ENCODE measurements at places on chromosomes 3 and 15.

DNA sequence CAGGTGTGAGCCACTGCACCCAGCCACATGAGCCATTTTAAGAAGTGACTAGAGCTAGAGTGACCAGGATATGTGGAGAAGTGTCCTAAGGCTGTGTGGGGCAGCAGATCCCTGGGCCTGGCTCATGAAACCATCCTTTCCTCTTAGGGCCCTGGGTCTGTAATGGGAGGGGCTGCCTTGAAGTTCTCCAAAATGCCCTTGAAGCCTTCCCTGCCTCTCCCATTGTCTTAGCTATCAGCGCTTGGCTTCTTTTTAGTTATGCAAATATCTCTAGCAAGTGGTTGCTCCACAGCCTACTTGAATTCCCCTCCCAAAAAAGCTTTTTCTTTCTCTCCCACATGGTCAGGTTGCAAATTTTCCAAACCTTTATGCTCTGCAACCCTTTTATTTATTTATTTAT lies 112.4 kb upstream of the SPATA16 start:
- no peak for DNase-seq

GRCh38 chr3:7332696-7333095 lies 471.8 kb downstream of the GRM7 start:
- DNase-seq: no peak

DNA sequence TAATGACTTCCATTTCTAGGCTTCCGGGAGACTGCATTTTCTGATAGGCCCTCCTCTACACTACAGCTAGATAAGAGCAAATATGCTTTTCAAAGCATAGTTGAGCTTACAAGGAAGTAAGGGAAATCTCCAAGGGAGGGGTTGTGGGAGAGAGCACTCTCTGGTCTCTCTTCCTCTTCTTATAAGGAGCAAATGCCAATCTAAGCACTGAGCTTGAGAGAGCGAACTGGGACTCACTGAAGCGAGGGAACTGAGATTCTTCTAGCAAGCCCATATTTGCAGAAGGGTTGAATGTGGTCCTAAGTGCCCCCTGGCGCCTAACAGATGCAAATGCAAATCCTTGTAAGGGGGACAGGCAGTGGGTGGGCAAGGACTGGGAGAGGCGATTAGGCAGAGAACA lies 164.8 kb downstream of the ERC2 start:
- peak; percentile 52 for DNase-seq

GRCh38 chr3:165463531-165463930 lies 267.3 kb upstream of the SLITRK3 start:
- DNase-seq: peak; percentile 88

- peak; percentile 67 for DNase-seq
Measured at GRCh38 chr15:94230883-94231722, at the start of gene MCTP2. TSS of gene MCTP2 (plus strand) at chr15:94231561. CDS start at chr15:94298266, 66,705 bp downstream.

- no peak for DNase-seq
Measured at GRCh38 chr15:62544446-62544845, 379.4 kb upstream of the C2CD4B start.

DNA sequence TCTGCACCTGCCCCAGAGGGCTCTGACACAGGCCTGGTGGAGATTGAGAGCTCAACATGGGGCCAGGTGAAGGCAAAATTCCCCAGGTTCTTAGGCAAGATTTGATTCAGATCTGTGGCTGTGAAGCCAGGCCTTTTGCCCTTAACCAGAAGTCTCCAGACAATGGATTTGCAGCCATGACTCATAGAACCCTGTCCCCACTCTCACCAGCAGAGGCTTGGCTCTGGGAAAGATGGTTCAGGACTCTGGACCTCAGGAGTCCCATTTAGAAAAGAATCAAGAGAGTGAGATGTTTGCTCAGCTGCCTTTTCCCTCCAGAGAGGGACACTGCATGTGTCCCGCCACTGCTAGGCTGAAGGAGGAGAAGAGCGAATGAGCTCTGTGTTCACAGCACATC lies 361.4 kb upstream of the ICE2 start:
- DNase-seq: peak; percentile 47

- DNase-seq: no peak
Measured at GRCh38 chr15:33029109-33029652, 165.3 kb downstream of the FMN1 start.

DNA sequence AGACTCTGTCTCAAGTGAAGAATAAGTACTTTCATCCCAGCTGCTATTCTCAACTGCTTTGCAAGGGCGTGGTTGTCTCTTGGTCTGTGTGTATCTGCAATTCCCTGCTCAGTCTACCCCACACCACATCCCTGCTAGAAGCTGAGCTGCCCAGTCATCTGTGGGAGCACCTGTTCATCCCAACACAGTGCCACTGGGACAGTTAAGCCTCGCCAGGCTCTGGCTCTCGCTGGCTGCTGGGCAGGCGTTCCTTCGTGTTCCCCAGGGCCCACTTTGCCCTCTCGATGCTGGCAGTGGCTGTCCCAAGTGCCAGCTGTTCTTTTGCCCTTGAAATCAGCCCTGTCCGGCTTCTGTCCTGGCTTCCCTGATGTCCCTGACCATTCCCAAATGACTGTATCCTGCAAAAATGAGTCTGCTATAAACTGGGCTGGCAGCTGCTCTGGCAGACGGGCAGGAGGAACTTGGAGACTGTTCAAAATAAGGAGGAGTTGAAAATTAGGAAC lies 91.6 kb upstream of the KLHL25 start:
- DNase-seq: no peak

DNA sequence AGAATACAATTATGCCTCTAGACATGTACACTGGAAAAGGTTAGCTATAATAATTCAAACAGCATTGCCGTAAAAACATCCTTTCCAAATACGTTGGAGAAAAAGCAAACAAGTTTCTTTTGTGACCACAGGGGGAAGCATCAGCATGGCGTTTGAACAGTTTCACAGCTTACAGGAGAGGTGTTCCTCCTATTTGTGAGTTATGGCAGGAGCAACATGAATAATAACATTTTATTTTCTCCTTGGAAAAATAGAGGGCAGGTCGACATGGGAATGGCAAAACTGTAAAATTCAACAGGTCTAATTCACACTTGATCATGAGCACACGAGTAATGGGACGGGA lies 39.7 kb upstream of the GADL1 start:
- DNase-seq: peak; percentile 56

GRCh38 chr15:65077981-65078352 lies 1.4 kb downstream of the KBTBD13 start:
- peak; percentile 47 for DNase-seq

DNA sequence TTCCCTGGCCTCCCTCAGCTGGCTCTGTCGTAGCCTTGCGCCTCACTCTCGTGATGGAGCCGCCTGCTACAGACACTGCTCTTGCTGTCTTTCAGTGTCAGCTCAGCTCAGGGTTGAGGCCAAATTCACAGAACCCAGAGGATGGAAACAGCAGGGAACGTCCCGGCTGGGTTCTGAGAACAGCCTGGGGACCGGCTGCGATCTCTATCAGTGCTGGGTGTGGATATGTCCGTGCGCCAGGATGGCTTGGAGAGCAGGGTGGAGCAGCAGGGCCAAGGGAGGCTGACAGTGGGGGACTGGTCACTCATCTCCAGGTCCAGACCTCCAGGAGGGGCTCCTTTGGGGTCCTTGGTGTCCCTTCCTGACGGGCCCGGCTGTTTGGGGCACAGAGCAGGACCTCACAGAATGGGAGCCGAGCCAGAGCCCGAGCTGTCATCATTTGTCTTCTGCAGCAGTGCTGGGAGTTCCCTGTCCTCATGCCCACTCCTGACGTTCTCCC lies 18.4 kb downstream of the KLF15 start:
- DNase-seq: no peak

DNA sequence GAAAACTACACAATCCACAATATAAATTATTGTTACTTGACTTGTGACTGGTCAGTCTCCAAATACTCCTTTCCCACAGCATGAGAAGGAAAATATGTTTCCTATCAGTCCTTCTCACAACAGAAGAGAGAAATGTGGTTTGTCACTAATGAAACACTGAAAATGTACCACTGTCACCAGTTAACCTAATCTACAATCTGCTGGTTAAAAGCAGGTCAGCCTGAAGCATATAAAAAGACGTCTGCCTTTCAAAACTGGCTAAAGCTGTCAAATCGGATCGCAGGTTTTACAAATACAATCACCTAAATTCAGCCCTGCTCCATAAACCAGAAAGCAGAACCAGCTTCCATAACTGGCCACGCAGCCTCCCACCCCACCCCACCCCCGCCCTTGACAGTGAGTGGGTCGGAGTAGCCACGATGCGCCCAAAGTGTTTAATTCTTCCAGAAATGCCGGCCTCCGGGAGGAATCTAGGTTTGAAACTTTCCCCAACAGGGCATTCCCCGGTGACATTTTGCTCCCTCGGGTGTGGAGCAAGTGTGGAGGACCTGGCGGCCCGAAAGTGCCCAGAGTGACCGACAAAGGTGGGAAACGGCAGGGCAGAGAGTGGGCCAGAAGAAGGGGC lies 682 bp downstream of the ETFA start:
- DNase-seq: peak; percentile 2

DNA sequence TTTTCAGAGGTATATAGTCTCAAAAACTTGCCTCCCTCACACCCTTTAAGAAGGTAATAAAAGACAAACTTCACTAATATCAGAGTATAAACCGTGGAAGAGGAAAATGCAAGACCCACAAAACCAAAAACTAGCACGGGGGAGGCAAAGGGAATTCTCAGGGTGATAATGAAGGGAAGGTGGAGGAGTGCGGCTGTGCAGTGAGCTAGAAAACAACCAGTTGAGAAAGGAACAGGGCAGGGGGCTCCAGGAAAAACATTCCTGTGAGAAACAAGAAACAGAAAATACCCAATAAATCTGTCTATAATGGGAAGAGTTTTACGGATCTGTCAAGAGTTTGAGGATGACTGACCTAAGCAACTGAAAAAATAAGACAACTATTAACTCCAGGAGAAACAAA lies 31.6 kb downstream of the TAMM41 start:
- DNase-seq: no peak

- DNase-seq: no peak
Measured at GRCh38 chr3:123635217-123635616, 50.4 kb upstream of the HACD2 start.

DNA sequence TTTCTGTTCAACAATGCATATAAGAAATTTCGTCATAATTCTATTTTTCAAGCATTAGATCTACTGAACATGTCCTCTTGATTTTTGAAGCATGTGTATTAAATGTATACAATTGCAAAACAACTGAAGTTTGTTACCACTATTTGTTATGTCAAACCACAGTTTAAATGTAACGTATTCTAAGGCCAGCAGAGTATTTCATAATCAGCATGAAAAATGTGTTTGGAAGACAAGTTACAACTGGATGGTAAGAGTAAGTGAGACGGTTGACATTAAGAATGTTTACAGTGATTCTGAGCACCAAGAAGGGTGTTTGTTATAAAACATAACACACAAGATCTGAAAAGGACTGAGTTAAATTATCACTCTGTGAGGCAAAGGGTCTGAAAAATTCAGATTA lies 738.4 kb downstream of the PLOD2 start:
- no peak for DNase-seq

GRCh38 chr15:30919877-30920550 lies 16.3 kb downstream of the FAN1 start:
- no peak for DNase-seq

- no peak for DNase-seq
Measured at GRCh38 chr3:50651445-50651844, 23.3 kb upstream of the DOCK3 start.

DNA sequence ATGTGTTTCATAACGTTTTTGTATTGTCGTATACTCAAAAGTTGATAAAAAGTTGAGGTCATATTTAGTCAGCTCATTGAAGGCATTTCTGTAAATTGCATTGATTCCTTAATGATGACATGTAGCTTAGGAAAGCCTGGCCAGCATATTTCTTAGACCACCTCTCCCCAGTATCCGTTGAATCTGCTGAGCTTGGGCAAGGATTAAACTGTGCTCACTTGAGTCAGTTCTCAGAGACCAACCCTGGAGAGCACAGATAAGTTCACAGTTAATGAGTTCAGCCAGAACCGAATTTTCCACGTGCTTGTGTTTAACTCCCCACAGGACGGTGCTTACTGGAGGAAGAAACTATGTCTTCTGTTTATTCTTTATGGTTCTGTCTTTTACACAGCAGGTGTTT lies 132.7 kb downstream of the SLC25A26 start:
- DNase-seq: peak; percentile 73

DNA sequence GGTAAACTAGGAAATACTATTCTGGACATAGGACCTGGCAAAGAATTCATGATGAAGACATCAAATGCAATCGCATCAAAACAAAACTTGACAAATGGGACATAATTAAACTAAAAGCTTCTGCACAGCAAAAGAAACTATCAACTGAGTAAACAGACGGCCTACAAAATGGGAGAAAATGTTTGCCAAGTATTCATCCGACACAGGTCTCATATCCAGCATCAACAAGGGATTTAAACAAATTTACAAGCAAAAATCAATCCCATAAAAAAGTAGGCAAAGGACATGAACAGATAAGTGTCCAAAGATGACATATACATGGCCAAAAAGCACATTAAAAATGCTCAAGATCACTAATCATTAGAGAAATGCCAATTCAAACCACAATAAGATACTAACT lies 1088.9 kb downstream of the NAALADL2 start:
- no peak for DNase-seq

GRCh38 chr3:150734795-150735119 lies 28.2 kb downstream of the SIAH2 start:
- no peak for DNase-seq

DNA sequence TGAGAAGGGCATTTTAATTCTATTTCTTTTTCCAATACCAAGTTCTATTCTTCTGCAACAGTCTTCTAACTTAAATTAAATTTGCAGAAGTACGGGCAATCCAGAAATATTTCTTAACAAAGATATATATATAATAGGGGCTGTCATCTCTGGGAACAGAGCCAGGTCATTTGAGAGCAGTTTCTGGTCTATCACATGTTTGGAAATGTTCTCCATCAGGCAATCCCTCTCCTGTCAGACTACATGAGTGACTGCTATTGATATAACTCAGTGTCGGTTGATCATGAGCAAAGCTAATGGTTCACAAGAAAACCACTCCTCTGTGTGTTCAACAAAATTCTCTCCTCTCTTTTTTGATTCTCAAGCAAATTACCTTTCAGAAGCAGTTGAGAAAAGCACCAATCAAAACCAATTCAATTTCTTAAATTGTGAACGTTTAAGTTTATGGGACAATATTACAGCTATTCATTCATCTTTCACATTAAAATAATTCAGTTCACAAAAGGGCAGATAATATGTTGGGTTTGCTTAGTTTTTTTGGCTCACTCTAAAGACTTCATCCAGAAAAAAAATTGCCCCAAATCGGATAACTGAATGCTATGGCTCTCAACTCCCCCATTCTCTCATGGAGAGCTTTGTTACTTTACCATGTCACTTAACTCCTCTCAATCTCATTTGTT lies 152.9 kb upstream of the TGFBR2 start:
- DNase-seq: peak; percentile 77

GRCh38 chr15:69815793-69816192 lies 281.9 kb downstream of the TLE3 start:
- DNase-seq: no peak

- DNase-seq: peak; percentile 66
Measured at GRCh38 chr3:12679468-12679867, 15.6 kb upstream of the RAF1 start.

- DNase-seq: no peak
Measured at GRCh38 chr3:36900474-36901443, 44.1 kb downstream of the TRANK1 start.

DNA sequence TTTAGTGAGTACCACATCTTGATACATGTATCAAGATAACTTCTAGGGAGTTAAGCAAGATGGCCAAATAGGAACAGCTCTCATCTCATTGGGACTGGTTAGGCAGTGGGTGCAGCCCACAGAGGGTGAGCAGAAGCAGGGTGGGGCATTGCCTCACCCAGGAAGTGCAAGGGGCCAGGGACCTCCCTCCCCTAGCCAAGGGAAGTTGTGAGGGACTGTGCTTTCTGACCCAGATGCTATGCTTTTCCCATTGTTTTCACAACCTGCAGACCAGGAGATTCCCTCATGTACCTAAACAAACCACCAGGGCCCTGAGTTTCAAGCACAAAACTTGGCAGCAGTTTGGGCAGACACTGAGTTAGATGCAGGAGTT lies 665.0 kb upstream of the CBLB start:
- no peak for DNase-seq
